ENCODE measurements at places on chromosomes 13 and 19.

- peak; percentile 29 for DNase-seq
Observed at GRCh38 chr13:43289470-43290255, 266.3 kb downstream of the DNAJC15 start.

GRCh38 chr13:49454388-49455006, 10.4 kb downstream of the SETDB2 start:
- DNase-seq = peak; percentile 63

DNA sequence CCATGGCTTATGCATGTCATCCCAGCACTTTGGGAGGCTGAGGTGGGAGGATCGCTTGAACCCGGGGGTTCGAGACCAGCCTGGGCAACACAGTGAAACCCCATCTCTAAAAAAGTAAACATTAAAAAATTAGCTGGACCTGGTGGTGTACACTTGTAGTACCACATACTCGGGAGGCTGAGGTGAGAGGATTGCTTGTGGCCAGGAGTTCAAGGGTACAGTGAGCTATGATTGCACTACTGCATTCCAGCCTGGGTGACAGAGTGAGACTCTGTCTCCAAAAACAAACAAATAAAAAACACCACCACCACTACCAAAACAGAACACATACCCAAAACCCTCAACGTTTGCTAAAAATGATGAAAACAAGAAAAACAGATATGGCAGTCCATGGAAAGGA, 15.9 kb downstream of the FBXO17 start:
- DNase-seq = no peak

- no peak for DNase-seq
Observed at GRCh38 chr19:50553134-50553703, 15.0 kb downstream of the LRRC4B start.

GRCh38 chr13:91196958-91197357, 150.5 kb upstream of the MIR17HG start:
- no peak for DNase-seq

GRCh38 chr13:111304603-111305289, 15.7 kb upstream of the TEX29 start:
- DNase-seq = no peak

DNA sequence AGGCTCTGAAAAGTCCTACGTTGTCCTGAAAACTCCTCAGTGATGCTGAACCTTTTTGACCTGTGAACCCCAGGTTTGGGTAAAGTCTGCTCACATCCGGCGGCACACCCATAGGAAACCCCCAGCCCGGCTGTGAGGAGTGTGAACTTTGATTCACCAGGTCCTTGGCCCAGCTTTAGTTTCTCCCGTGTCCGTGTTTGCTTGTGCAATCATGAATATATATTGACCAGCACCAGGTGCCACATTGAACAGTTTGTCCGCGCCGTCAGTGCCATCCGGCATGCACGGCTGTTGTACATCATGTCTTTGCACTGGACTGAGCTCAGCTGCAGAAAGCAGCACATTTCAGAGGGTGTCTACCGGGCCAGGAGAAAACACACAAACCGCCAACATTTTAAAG, 45.3 kb downstream of the NFIC start:
- no peak for DNase-seq

- DNase-seq = peak; percentile 56
Observed at GRCh38 chr19:50478901-50479715, 2.5 kb upstream of the GARIN5A start.

DNA sequence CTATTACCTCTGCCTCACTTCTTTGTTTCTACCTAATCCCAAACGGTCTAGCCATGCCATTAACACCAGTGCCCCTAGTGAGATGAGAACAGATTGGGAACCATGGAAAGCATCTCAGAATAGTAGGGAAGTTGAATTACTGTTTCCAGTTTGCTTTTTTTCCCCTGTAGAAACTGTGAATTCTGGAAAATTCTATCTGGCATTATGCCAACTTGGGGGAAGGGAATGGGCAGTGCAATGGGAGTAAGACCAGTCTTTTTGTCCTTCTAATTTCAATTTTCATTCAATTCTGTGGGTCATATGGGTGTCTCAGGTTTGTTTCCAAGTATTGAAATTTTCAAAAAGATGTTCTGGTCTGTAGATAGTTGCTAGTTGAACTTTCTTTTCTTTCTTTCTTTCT, 1666.1 kb downstream of the SLITRK1 start:
- no peak for DNase-seq

DNA sequence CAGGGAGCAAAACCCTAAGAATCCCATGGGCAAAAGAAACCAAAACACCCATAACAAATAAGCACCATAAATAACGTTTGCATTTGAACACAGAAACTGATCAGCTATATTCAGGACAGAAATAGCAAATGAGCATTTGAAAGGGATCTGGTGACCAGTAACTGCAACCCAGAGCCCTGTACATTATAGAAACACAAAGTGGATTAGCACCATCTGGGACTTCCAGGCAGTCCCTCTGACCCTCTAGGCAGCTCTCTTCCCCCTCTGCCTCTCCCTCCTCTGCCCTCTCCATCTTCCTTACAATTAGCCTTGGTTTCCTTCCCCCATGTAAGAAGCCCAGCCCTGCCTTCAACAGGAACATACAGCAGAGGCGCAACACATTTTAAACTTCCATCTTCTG, 215.0 kb downstream of the DCLK1 start:
- DNase-seq = no peak
